Fibroblast of skin of right quadriceps (primary cell): ENCODE measurements at places on chromosomes 16 and 17.

DNA sequence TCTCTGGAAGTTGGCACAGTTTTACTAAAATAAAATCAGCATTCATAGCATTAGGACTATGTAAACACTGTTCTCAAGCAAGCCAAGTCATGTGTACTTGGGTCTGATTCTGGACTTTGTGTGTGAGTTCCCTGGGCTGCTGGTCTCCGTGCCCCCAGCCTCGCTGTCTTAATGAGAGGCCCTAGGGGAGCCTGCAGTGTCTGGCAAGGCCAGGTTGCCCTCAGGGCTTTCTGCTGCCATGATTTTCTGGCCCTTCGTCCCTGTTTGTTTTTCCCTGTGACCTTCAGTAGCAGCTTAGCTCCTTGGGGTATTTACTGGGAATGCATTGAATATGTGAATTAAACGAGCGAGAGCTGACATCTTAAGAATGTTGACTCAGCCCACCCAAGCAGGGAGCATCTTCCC lies 161.8 kb downstream of the RPTOR start:
- no peak for DNase-seq

DNA sequence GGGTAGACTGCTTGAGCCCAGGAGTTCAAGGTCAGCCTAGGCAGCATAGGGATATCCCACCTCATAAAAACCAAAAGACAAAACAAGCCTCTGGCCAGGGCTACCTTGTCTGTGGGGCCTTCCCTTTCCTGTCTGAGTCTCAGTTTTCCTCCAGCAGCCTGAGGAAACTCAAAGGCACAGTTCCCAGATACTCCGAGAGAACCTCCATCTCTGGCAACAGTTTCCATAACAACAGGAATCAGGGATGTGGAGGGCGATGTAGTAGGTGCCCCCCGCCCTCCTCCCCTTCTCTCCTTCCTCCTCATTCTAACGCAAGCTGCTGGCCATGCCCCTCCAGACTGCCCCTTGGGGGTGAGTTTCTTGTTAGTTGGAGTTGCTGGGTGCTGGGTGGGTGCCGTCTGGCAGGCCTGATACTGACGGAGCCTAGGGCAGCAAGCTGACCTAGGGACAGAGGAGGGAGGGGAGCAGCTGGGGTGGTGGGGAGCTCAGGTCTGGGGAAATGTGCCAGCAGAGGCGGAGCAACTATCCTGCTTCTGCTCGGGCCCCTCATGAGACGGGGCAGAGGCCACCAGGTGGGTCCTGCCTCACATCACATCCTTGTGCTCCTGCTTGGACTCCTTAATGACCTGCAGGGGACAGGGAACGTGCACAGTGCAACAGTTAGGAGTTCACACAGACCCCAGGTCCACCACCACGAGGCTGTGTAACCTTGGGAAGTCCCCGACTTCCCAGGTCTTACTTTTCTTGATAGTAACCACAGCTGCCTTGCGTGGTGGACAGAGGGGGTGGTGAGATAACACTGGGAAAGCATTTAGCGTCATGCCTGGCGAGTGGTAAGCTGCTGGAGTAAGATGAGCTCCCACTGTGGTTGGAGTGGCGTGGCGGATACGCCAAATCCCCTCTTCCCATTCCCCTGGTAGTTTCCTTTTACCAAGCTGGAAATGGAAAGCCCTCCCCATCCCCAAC lies 7.8 kb upstream of the EFTUD2 start:
- no peak for DNase-seq

- no peak for DNase-seq
Measured at GRCh38 chr17:62700964-62701705, 73.7 kb downstream of the MRC2 start.

DNA sequence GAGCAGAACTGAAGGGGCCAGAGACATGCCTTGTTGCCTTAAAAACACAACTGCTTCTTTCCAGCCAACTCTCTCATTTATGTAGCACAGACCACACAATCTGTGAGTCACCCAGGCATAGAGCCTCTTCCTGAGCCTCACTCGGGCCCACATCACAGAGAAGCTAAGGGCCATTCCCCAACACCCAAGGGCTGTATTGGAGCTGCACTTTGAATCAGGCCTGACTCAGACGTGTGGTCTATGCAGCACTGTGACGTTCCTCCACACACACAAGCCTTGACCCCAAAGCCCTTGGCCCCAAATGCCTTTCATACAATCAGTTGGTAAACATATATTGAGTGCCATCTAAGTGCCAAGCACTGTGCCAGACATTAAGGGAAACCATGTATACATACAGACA lies 308.9 kb upstream of the DYNLRB2 start:
- DNase-seq, result peak; percentile 89

GRCh38 chr16:30004424-30004776 lies 6.4 kb downstream of the DOC2A start:
- no peak for DNase-seq

DNA sequence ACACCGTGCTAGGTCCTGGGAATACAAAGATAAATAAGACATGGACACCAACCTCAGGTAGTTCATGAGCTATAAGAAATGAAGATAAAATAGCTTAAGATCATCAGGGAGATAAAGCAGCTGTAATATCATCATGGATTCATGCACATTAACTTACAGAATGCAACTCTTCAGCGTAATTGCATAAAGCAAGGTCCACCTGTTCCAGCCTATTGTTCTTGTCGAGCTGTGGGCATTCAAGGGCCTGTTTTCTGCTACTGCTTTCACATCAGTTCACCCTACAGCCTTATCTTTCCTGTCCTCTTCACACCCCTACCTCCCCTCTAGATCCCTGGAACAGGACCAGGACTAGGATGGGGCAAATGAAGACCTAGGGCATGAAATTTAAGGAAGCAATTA lies 133.9 kb downstream of the SPACA3 start:
- DNase-seq, result no peak

GRCh38 chr17:70390049-70390448 lies 220.7 kb downstream of the KCNJ2 start:
- no peak for DNase-seq
